ENCODE measurements at places on chromosomes 4 and X.

DNA sequence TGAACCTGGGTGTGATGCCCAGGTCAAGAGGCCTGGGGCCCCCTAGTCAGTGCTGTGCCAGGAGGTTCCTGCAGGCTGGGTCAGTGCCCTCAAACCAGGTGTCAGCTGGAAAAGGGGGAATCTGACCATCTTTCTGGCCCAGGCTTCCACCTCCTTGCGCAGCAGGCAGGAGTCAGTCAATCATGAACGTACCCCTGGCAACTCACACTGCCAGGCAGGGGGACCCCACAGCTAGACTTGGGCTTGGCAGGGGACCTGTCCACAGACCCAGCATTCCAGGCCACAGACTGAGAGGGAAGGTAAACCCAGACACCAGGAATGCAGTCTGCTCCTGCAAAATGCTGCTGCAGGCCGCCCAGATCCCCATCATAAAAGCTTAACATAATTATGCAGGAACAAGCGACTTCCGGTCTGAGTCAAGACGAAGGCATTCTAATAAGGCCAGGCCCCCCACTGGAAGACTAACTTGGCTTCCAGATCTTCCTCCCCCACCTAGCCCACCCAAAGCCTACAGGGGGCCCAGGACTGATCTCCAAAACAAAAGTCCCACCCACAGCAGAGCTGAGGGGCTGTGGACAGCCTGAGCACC lies 156.3 kb downstream of the BCOR start:
- DNase-seq, result no peak

GRCh38 chrX:19862634-19863211 lies 24.7 kb downstream of the SH3KBP1 start:
- no peak for DNase-seq

DNA sequence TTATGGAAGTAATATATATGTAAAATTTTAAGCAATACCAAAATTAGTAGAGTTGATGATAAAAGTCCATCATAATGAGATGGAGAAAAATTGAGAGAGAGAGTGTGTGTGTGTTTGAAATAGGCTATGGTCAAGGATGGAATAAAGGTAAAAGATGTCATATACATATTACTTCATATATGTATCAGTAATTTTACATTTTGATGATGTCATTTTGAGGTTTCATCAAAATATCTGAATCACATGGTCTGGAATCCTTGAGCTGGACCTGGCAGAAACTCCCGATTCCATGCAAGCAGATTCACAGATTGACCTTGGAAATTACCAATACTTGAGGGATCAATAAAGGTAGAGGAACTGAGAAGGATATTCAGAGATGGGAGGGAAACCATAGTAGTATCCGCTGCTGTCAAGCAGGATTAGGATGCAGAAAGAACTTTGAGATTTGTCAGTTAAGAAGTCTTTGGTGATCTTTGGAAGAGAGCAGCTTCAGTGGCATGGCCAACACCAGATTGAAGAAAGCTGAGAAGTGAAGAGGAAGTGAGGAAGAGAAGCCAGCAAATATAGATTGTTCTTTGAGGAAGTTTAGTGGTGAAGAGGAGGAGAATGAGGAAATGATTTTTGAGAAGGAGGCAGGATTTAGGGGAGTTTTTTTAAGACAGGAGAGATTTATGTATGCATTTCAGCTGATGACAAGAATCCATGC lies 21.5 kb downstream of the DNAAF6 start:
- no peak for DNase-seq

DNA sequence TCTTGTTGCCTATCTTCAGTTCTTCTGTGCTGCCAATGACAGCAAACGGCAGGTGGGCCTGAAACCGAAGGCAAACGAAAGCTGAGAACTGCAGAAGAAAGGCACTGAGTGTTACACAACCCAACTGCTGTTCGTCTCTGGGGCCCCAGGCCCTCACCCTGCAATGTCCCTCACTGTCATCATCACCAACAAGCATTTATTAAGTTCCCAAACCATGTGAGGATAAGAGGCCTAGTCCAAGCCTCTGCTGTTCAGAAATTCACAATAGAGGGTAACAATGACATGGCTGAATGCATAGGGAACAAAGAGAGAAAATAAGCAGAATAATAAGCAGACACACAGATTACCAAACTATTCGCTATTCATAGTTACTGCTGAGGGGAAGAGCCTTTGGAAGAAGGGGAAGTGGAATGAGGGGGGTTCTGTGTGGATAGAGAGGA lies 34.5 kb upstream of the NKRF start:
- DNase-seq, result no peak

GRCh38 chr4:76581077-76581962 lies 146.3 kb downstream of the SHROOM3 start:
- DNase-seq, result no peak

GRCh38 chr4:742742-743311 lies 37.2 kb downstream of the PCGF3 start:
- no peak for DNase-seq

GRCh38 chr4:112422644-112423043 lies 93.3 kb downstream of the NEUROG2 start:
- DNase-seq, result no peak

DNA sequence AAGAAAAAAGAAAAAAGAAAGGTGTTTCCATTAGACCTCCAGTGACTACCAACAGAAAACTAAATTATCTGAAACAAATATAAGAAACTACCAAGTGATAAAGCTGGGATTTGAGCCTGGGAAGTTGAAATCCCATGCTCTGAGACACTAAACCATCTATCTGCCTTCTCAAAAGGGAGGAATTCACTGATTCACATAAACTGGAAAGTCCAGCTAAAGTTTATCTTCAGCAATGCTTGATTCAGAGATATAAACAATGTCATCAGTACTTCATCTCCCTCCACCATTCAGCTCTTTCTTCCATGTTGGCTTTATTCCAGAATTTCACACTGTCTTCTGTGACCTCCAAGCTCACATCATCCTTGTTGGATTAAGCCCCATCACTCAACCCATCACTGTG lies 96.3 kb downstream of the IQCM start:
- no peak for DNase-seq

GRCh38 chrX:56947699-56948098 lies 47.6 kb downstream of the SPIN3 start:
- no peak for DNase-seq

- DNase-seq, result no peak
These were observed 11.1 kb downstream of the LEF1 start for GRCh38 chr4:108157655-108158054.

- no peak for DNase-seq
These were observed 19.0 kb downstream of the COX7B2 start for GRCh38 chr4:46890056-46890455.

DNA sequence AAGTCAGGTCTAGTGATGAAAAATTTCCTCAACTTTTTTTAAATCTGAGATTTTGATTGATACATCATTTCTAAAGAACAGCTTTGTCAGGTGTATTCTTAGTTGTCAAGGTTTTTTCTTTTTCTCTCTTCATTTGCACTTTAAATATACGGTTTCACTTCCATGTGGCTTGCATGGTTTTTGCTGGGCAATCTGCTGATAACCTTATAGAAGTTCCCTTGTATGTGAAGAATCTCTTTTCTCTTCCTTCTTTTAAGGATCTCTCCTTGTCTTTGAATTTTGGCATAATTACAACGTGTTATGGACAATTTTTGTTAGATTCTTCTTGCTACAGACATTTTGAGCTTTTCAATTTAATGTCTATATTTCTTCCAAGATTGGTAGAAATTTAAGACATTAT lies 76.4 kb downstream of the ZNF721 start:
- no peak for DNase-seq

- no peak for DNase-seq
These were observed 10.5 kb downstream of the PPAT start for GRCh38 chr4:56424697-56425514.

DNA sequence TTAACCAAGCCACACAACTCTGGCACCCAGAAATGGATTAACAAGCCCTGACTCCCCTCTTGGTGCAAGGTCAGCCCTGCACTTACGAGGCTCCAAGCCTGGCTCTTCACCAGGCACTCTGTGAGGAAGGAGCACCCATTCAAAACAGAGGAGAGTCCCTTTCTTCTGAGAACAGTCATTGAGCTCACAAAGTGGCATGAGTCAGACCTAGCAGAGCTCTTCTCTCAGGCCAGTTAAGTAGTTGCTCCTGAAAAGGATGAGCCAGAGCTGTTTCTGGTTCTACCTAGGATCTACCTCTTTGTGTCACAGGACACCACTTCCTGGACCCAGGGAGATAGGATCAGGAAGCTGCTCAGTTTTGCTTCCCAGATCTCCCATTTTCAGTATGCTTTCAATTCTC lies 48.2 kb downstream of the EVC2 start:
- no peak for DNase-seq

DNA sequence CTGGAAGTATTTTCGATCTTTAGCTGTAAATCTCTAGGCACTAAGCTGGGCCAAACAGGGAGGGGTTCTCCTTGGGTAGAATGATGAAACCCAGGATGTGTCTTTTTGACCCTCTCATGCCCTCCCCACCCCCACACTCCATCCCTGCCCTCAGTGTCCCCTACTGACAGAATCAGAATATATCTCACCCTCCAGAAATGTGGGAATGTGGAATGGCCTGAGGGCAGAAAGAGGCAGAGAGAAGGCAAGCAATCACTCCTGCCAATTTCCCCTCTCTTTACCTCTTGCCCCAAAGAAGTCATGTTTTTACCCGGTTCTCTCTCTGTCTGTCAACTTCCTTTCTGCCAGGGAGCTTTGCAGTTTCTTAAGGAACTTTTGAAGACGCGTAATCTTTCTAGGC lies 34.4 kb downstream of the RAP2C start:
- no peak for DNase-seq

DNA sequence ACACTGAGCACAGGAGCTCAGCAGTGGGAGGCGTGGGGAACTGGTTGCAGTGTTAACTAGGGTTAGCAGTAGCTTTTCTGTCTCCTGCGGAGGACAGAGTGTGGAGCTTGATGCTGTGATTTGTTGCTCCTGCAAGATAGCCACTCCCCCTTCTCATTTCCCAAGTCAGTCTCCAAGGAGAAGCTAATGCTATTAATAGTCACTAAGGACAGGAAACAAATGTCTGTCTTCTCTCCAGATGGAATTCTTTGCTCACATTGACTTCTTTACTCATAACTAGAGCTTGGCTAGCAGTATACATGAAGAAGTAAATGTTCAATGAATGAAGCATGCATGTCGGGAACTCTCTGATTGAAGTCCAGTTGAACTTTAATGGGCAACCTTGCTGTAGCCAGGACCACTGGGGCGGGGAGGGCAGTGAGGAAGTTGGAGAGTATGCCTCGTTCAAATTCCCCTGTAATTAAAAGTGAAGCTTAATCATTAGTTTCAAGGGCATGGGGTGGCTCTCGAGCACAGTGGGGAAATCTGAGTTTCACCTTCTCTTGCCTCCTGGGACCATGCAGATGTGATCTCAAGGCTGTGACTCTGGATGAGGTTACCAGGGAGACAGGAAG lies 156.6 kb upstream of the SCML1 start:
- DNase-seq, result no peak

DNA sequence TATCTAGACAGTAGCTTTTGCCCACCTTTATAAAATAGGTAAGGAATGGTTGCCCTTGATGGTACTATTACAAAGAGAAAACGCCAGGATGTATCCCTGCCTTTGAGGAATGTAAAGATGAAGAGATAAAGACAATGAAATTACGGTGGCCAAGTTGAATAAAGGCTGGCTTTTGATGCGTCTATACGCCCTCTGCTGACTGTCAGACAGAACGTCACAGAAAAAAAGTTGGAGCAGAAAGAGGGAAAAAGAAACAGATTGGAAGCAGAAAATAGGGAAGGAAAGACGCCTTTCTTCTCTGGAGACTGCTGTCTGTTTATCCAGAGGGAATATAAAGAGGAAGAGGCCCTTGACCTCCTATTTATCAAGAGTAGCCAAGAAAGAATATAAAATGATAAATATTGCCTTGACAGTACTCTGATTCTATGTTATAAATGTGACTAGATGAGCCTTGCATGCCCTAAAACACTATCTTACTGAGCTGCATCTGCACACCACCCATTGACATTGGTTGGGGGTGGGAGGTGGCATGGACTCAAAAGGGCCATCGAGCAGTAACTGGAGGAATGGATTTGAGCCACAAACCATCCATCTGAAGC lies 30.6 kb downstream of the PCDH19 start:
- no peak for DNase-seq

- no peak for DNase-seq
These were observed 4.8 kb upstream of the GAR1 start for GRCh38 chr4:109810552-109811387.

GRCh38 chr4:13980317-13981310 lies 353.1 kb upstream of the BOD1L1 start:
- DNase-seq, result no peak

DNA sequence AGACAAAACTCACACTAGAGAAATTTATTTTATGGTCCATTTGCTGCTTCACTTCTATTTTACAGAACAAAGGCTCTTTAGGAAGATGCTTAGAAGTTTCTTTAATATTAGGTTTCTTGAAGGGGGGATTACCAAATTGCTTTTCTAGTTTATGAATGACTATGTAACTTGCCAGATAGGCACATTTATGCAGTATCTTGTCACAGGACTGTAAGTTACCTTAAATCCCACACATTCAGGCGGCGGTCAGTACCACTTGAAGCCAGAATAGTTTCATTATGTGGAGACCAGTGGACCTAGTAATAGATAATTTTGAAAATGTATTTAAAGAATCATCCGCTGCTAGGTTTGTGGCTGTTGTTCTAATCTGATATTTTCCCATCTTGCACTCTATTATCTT lies 18.3 kb downstream of the RBBP7 start:
- DNase-seq, result no peak

- no peak for DNase-seq
These were observed 407.4 kb upstream of the AADAT start for GRCh38 chr4:170497112-170497511.

DNA sequence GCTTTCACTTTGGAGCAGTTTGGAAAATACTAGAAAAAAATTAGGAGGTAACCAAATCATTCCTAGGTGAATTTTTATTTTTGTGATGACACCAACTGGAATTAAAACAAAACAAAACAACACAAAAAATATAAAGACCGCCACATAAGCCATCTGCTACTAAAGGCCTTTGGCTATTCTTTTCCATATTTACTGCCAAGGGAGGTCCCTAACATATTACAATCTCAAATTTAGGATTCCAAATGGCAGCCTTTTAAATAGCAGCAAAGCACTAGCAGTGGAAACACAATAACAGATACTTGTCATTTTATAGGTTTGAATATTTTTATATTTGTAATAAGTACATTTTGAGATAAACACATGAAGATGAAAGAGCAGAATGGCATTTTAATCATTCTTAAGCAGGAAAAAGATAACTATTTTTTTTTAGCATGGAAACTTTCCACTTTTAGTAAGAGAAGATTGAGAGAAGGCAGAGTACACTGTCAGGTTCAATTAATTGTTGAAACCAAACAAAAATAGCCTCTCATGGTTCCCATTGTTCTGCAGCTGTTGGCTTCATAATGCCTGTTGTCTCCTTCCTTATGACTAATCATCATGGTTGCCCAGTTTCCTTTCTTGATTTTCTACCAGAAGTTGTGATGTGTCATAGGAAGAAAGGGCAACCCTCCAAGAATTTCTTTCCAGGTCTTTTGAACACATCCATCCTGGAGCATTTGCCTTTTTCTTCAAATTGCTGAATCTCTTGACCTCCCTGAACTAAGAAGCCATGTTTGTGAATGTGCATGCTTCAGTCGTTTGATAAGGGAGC lies 219.0 kb upstream of the EMCN start:
- DNase-seq, result no peak

GRCh38 chrX:103781062-103781402 lies 4.4 kb downstream of the PLP1 start:
- DNase-seq, result no peak

All from amygdala (tissue), 56 donors.